ENCODE measurements at places on chromosomes 12 and 14.

- DNase-seq = no peak
Measured at GRCh38 chr14:99028521-99028920, 243.5 kb downstream of the BCL11B start.

- DNase-seq = no peak
Measured at GRCh38 chr14:52992236-52992870, 41.5 kb upstream of the FERMT2 start.

GRCh38 chr12:5376591-5377207 is 55.2 kb upstream of the NTF3 start:
- peak; percentile 100 for DNase-seq

GRCh38 chr14:23447361-23448350 is 12.2 kb upstream of the MYH7 start:
- no peak for DNase-seq

DNA sequence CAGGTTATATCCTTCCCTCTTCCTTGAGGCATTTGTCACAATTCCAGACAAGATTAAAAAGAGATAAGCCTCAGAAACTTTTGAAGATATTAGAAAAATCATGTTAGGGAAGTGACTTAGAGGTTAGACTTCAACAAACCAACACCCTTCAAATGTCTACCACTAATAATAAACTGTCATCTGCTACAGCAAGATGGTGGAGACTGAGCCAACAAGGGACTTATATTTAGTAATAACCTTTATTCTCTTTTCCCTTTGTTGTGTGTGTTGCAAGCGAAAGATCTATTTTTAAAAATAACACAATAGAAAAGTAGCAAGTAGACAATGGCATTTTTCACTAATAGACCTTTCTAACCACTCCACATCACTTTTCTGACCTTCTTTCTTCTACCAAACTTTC is 28.6 kb downstream of the PRICKLE1 start:
- DNase-seq = no peak

- DNase-seq = peak; percentile 31
Measured at GRCh38 chr12:27779920-27780611, at the start of the genes KLHL42 and MANSC4. KLHL42 (plus strand) TSS chr12:27780233; CDS start chr12:27780331, 98 bp downstream. MANSC4 (minus strand) TSS chr12:27780236; CDS start chr12:27771276, 8,960 bp downstream.

DNA sequence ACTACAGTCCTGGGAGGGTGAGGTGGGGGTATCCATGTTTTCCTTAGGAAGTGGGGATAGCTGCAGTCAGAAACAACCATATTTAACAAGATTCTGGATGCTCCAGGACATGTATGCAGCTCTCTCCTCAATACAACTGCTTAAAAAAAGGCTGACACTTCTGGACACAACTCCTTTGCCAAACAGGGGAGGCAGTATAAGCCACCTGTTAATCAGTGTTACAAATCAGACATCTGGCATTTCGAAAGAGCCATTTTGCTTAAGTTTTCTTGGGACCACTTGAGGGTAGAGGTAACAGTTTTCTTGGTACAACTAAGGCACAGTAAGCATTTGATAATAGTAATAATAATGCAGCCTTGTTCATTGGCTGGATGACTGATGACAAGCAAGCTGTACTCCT is 47.1 kb downstream of the RPGRIP1 start:
- no peak for DNase-seq

DNA sequence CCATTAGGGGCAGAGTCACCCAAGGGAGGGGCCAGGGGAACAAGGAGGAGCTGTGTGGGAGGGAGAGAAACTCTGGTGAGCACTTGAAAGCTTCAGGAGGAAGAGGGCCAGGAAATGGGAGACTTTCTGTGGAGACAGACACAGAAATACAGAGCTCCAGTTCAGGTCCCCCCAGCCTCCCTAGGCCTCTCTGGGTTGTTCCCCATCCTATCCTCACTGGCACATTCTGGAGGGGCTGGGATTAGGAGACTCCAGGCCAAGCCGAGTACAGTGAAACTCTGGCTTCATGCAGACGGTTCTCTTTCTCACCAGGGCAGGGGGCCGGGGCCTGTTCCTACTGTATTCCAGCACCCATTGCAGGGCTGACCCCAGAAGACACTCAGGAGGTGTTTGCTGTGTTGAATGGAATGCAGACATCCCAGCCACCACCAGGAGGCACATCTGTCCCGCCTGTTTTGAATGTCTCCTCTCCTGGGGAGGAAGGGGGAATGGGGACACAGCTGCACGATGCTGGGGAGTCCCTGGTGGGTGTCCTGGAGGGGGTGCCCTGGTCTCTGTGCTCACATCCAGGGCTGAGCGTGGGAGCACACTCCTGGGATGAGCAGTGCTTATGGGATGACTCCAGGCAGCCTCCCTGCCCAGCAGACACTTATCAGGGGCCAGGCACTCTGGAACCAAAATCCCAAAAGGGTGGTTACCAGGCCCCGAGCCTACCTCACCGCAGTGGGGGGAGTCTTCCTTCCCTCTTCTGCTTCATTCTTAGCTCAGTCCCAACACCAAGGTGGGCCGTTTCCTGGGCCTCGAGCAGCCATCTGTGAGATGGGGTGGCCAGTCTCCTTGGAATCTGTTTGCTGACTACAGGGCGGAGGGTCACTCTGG is 5.5 kb upstream of the KRT84 start:
- no peak for DNase-seq

DNA sequence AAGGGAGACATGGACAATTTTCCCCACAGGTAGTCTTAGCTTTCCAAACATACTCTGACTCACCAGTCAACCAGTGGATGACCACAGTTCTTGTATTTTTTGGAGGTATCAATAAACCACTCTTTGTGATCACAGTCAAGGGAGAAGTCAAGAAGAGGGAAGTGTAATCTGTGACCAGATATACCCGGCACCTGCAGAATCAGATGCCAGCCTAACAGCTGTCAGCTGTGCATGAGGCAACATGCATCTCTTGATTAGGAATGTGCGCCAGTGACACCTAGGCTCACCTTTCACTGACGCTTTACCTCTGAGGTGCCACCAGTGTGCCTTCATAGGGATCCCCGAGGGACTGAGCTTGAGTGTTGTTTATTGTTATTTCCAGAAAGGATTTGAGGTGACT is 20.0 kb downstream of the PROX2 start:
- peak; percentile 50 for DNase-seq

DNA sequence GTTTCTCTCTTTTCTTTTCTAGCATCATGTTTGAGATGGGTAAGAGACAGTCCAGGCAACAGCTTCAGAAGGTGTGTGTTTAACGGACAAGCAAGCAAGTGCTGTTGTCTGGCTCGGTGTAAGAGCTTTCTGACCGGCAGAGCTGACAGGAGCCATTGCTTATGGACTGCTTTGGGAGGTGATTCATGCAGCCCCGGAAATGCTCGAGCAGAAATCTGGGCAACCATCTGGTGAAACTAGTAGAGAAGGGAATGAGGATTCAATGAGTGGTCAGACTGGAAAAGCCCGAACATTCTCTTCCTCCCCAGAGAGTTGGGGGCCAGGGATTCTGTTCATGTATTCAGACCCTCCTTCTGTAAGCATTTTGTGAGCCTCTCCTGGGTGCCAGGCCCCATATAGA is 24.4 kb downstream of the TUNAR start:
- DNase-seq = no peak

GRCh38 chr12:42660968-42661937 is 71.7 kb upstream of the PRICKLE1 start:
- no peak for DNase-seq

DNA sequence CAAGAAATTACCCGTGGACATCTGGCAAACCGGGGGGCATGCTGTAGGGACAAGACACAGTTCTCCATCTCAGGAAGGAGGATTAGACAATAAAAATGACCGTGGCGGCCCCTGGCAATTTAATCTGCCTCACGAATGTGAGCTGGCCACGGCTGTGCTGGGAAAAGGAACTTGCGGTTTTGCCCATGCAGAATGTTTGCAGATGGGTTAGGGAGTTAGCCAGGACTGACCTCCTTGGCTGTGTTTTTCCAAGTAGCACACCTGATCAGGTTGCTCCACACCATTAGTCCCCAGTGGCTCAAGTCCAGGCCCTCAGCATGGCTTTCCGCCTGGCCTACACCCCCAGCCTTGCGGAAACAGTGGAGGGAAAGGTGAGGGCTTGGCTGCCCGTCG is 20.8 kb downstream of the TPCN1 start:
- DNase-seq = peak; percentile 75

GRCh38 chr14:106883218-106883692 is 1356.9 kb downstream of the TMEM121 start:
- DNase-seq = no peak

GRCh38 chr14:104531421-104532190 is 48.0 kb upstream of the C14orf180 start:
- DNase-seq = no peak

DNA sequence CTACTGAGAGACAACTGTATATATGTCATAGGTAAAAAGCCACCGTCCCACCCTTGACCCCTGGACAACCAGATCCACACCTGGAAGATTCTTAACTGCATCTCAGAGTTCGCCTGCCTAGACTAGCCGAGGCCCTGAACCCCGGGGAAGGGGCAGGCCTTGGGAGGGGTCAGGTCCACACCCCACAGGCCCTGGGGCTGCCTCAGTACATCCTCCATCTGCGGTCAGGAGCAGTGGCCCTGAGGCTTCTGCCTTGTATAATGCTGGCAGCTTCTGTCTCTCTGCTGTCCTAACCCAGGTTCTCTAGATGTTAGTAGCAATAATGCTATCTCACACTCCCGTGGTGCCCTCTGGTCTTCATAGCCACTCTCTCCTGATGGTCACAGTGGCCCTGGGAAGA is 36.8 kb downstream of the JDP2 start:
- no peak for DNase-seq

DNA sequence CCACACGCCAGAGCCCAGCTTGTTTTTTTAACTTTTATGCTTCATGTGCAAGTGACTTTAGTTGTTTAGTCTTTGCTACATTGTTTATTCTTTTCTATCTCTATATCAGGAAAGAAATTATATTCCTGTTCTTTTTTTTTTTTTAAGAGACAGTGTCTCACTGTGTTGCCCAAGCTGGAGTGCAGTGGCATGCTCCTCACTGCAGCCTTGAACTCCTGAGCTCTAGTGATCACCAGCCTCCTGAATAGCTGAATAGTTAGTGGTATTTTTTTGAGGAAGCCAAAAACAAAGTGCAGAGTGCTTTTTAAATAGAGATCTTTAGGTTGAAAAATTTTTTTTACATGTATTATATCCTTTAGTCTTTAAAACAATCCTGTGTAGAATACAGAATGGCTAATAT is 58.2 kb downstream of the ETNK1 start:
- DNase-seq = no peak

- peak; percentile 49 for DNase-seq
Measured at GRCh38 chr14:99518441-99519346, 37.5 kb downstream of the CCNK start.

GRCh38 chr14:75201087-75201486 is 24.7 kb upstream of the TMED10 start:
- peak; percentile 46 for DNase-seq

DNA sequence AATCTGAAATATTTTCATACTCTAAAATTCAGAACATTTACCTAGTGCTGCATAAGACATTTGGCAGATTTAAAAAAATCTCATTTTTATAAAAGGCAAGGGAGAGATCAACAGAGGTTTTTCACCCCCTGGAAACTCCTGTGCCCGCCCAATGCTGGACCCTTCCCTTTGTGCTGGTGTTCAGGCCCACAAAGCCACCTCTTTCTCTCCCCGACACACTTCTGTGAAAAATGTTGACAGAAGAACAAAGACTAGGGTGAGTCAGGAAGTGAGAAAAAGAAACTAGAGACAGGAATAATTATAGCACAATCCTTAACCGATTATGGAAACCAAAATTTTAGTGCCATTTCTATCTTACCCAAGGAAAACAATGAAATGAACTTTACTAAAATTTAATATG is 197.7 kb upstream of the STXBP6 start:
- DNase-seq = no peak

- DNase-seq = peak; percentile 47
Measured at GRCh38 chr14:44564908-44565307, 57.8 kb upstream of the FSCB start.

- no peak for DNase-seq
Measured at GRCh38 chr12:52636592-52637258, 15.3 kb downstream of the KRT2 start.

DNA sequence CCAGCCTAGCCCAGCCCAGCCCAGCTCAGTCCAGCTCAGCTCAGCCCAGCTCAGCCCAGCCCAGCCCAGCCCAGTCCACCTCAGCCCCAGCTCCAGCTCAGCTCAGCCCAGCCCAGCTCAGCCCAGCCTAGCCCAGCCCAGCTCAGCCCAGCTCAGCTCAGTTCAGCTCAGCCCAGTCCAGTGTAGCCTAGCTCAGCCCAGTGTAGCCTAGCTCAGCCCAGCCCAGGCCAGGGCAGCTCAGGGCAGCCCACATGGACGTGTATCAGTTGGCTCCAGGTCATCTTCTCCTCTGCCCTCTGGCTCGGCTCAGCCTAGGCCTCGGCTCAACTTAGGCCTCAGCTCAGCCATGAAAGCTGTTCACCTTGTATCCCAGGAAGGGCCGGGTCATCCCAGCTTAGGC is 64.7 kb downstream of the TMEM121 start:
- no peak for DNase-seq

DNA sequence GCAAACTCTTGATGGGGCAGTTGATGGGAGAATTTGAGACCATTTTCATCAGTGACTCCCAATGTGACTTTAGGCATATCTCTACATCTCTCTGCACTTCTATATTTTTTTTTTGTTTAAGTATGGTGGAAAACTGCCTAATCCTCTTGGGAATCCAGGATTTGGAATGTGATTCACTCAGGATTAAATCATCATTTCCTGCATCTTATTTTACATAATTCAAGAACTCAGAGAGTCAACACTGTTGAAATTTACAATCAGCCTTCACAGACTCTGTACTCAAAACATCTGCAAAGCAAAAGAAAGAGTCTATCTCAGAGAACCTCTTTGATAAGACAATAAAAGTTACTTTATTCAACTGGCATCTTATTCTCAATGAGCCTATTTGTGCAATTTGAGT is 260.7 kb upstream of the NOS1 start:
- no peak for DNase-seq

GRCh38 chr12:57736741-57737466 is 1.6 kb downstream of the AGAP2 start:
- DNase-seq = no peak

DNA sequence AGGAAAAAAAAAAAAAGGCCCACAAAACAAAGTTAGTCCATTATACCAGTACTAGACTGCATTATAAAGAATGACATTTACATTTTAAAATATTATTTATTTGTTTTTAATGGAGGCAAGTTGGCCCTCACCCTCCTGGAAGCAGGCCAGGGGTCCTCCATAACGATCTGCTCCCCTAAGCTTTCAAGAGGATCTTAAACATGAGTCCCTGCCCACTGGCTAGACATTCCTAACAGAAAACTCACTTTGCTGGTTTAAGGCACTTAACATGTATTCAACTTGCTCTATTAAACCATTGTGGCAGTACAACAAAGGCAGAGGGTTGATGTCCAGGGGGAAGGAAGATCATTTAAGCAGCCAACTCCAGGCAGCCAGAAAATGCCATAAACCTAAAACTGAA is 111.4 kb downstream of the STXBP6 start:
- DNase-seq = no peak

DNA sequence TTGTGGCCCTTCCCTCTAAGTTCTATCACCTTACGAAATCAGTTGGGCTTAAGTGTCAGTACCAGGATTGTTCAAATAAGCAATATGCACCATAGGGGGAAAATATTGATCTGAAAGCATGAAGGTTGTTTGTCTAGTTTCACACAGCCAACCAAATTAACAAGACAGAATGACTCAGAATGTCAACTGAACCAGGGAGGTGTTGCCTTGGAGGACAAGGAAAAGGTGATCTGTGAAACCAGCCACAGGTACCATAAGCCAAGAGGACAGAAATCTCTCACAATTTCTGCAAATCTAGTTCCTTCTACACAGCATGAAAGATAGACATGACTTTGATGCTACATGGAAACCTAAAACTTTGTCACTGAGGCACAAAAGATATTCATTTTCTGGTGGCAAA is 297.9 kb downstream of the BCL11B start:
- DNase-seq = no peak

GRCh38 chr12:105393587-105393986 is 63.1 kb downstream of the C12orf75 start:
- no peak for DNase-seq

Measured in NCI-H510A treated with DMSO at 0.1 percent for 48 hours (cell line).